ENCODE measurements at places on chromosomes 16 and 17.

DNA sequence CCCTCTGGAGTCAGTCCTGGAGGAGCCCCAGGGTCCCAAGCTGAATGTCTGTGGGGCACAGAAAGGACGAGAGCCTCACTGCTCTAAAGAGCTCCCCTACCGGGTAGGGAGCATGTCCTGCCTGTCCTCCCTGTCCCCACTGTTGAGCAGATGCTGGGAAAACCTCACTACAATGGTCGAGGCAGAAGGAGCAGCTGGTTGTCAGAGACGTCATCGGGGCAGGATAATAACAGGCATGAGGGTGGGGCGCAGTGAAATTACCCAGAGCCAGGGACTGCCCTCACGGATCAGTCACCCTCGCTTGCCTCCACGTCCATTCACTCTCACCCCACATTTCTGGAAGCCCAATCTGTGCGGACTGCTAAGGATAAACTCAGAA is 538 bp downstream of the TM4SF5 start:
- DNase-seq = no peak

DNA sequence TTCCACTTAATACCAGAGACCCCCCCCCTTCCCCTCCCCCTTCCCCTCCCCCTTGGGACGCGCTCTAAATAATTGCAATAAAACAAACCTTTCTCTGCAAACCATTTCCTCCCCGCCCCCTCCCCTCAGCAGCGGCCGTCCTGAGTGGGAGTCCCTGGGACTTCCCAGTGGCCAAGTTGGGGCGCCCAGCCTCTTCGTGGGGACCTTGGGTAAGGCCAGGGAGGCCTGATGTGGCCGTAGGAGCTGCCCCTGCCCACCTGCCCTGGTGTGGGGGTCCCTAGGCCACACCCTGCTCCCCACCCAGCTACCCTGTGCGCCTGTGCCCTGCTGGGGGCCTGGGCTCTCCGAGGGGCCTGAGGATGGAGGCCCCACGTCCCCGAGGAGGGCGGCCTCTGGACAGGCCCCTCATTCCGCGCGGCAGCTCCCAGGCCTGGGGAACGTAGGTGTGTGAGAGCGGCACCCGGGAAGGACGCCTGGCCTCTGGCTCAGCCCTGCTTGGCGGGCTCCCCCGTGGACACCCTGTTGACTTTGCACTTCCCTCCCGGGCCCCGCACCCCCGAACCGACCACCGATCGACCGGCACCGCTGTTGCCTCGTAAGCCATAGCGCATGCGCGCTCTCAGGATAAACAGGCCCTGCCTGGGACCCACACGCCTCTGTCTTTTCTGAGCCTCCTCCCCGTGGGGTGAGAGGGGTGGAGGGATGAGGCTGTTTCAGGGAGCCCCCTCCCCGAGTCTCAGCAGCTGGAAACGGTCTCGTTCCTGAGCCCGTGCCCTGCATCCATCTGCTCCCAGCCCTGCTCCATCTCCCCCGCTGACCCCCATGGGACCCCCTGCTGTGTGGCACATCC is 9.0 kb downstream of the NTHL1 start:
- DNase-seq = no peak

- DNase-seq = no peak
Observed at GRCh38 chr16:17591655-17592405, 121.1 kb upstream of the XYLT1 start.

DNA sequence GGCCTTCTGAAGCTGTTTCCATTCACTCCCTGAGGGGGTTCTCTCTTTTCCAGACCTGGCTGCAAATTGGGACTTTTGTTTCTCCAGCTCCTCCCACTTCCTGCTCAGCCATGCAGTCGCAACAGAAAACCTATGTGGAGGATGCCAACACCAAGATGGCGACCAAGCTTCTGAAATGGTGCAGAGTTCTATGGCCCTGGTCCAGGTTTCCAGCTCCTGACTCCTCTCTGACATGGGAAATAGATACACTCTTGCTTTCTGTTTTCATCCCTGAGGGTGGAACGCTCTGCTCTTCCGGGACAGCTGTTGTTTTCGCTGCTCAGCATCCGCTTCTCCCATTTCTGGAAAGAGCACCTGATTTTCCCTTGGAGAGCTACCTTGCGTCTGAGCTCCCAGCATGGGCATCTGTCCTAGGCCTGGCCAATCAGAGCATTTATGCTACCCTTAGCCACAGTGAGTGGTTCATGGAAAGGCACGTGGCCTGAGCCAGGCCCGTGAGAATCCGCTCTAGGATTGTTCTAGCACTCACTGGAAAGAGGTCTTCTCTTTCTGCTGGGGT is 8.1 kb downstream of the GPRC5B start:
- DNase-seq = no peak

GRCh38 chr16:16027728-16028310 is 78.4 kb downstream of the ABCC1 start:
- no peak for DNase-seq

DNA sequence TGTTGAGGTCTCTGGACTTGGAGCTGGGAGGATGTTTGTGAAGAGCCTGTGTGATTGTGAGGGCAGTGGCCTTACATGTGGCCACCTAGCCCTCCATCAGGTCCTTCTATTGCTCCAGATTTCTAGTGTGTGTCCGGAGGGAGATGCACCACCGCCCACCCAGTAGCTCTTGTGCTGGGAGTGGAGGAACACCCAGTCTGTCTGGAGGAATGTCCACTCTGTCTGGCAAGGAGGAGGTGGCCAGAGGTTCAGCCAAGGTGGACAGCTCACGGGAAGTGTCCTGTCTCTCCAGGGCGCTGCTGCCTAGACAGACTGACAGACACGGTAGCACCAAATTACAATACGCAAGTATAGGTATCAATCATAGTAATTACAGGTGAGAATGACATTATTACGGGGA is 10.6 kb downstream of the RPTOR start:
- no peak for DNase-seq

DNA sequence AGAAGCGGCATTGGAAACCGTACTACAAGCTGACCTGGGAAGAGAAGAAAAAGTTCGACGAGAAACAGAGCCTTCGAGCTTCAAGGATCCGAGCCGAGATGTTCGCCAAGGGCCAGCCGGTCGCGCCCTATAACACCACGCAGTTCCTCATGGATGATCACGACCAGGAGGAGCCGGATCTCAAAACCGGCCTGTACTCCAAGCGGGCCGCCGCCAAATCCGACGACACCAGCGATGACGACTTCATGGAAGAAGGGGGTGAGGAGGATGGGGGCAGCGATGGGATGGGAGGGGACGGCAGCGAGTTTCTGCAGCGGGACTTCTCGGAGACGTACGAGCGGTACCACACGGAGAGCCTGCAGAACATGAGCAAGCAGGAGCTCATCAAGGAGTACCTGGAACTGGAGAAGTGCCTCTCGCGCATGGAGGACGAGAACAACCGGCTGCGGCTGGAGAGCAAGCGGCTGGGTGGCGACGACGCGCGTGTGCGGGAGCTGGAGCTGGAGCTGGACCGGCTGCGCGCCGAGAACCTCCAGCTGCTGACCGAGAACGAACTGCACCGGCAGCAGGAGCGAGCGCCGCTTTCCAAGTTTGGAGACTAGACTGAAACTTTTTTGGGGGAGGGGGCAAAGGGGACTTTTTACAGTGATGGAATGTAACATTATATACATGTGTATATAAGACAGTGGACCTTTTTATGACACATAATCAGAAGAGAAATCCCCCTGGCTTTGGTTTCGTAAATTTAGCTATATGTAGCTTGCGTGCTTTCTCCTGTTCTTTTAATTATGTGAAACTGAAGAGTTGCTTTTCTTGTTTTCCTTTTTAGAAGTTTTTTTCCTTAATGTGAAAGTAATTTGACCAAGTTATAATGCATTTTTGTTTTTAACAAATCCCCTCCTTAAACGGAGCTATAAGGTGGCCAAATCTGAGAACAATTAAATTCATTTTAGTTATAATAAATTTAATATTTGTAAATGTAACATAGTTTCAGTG is 1.7 kb downstream of the HEXIM1 start:
- no peak for DNase-seq

DNA sequence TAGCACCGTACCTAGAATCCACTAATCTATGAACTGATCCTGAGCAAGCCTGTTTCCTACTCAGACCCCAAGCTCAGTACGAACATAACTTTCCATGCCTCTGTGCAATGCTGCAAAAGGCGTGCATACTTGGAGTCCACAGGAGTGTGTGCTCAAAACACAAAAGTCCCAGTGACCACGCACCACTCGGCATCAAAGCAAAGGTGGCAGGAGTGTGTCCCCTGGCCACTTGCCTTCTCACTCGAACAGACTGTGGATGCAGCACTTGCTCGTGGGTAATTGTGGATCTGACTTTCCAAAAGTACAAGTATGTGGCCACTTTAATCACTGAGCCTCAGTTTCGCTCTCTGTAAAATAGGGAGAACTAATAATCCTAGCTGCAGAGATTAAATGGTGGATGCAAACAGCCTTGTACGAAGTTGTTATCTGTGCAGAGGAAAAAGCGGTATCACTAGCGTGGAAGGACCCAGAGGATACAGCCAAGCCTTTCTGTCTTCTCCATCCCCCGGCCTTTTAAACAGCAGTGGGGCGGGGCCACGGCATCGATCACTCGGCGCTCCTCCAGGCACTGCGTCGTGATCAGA is 311 bp upstream of the KDM8 start:
- DNase-seq = peak; percentile 97

DNA sequence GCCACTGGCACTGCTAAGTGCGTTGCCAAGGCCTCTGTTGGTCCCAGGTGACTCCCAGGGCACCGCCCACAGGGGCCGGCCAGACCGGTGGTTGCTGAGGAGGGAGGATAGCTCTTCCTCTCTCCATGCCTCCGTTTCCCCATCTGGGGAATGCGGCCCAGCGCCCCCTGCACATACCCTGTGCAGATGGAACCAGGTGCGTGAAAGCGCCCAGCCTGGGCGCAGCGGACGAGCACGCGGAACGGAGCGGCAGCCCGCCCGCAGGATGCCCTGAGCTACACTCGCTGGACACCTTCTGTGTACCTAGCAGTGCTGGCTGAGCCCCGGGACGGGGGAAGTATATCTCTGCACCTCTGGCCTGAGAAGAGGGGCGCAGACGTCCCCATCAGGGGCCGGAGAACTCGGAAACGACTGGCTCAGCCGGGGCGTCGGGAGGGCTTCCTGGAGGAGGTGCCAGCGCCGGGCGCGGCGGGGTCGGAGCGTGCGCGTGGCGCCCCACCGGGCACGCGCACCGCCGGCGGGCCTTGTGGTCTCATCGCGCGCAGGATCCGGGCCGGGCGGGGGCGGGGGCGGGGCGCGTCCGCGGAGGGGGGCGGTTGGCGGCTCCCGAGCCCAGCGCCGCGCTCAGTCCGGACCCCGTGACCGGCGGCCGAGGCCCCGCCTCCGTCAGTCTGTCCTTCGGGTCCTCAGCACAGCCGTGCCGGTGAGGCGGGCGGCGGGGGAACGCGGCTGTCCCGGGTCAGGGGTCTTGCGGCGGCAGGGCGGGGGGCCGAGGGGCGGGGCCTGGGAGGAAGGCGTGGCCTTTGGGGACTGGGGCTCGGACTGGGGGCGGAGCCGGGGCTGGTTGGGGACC is at the start of the genes CCDC78 and HAGHL:
TSS of gene CCDC78 (minus strand) at position 6 of the 853 bp plus-strand sequence. CDS start 76 bp downstream, outside the sequence.
TSS of gene HAGHL (plus strand) at position 669 of the 853 bp plus-strand sequence. CDS start 404 bp downstream, outside the sequence.
- peak; percentile 86 for DNase-seq

DNA sequence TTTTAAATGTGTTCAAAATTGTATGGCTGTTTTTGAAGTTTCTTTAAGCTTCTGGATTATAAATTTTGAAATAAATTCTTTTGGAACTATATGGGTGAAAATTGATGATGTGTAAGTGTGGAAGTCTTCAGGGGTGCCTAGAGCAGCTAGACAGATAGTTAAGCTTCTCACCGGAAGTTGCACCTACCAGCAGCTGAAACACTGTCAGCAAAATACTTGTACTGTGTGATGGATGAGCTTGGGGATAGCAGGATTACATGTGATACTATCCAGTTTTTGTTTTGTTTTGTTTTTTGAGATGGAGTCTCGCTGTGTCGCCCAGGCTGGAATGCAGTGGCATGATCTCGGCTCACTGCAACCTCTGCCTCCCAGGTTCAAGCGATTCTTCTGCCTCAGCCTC is 19.7 kb downstream of the RBL2 start:
- DNase-seq = no peak

GRCh38 chr17:60300949-60301348 is 91.0 kb downstream of the USP32 start:
- DNase-seq = no peak

DNA sequence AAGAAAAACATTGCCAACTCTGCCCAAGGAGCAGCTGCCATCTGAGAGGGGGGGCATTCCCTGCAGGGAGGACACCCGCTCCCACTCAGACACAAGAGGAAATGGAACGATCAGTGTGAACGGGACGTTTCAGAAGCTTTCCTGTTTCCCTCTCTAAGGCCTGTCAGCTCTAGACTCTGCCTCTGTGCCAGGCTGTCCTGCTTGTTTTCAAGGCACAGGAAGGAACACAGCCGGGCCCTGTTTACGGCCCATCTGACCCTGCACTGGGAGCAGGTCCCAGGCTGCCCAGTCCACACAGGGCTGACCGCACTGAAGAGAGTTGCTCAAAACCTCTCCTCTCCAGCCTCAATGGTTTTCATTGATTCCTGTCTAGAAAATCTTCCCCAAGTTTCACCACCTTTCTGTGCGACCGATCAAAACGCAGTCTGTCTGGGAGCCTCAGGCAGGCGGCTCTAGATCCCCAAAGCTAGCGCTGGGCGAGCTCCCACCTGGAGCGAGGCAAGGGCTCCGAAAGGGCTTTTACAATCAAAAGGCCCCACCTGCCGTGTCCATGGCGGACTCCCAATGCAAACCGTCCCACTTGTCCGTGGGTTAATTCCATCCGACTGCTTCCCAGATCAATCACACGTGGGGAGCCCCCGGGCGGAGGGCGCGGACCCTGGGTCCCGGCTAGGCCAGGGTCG is 1.5 kb downstream of the PIEZO1 start:
- DNase-seq = peak; percentile 49

DNA sequence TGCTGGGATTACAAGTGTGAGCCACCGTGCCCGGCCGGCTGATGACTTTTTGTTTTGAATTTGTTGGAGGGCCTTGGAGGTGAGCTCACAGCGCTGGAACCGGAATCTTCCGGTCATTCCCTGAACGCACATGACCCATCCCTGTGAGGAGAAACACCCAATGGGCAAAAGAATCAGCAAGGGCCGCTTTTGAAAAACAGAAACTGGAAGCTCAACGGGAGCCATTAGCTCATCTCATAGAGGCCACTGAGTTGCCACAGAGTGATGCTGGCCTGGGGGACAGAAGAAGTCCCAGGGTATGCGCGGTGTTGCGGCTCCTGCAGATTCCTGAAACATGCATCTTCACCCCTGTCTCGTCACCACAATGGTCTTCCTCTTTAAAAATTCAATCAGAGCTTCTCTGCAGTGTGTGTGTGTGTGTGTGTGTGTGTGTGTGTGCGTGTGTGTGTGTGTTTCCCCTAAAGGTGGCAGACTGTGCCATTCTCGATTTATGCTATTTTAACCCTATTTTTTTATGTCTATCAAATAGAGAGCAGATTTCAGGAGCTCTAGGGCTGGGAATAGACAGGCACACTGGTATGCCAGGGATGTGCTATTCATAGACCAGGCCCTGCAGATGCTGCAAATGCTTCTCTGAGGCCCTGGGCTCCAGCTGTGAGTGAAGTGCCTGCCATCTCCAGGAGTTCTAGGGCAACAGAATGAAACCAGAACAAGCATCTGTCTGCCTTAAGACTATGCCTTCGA is 68.3 kb downstream of the MARCHF10 start:
- peak; percentile 83 for DNase-seq

- DNase-seq = no peak
Observed at GRCh38 chr17:82113941-82114340, 15.9 kb upstream of the FASN start.

Data from foreskin fibroblast (primary cell).